Uterus (tissue), 4 donors: ENCODE measurements at places on chromosomes 3 and 15.

DNA sequence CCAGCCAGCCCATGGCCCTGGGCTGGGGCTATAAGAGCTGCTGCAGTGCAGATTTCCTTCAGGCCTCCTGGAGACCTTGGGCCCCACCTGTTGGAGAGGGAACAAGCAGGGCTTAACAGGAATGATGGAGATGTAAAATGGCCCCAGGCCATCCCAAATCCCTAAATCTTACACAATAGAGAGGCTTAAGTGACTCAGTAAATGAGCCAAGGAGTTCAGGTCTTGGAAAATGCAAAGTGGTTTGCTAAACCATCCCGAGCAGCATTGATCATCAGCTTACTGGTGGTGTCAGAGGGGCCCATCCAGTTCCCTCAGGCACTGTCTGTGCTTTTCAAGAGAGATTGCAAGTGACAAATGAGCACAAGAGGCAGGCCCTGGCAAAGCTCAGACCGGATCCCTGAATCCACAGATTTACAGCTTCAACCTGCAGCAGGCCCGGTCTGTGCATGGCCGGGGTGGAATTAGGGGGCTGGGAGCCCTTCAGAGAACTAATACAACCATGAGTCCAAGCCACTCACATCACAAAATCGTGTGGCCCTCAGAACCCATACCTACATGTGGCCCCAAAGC lies 325.4 kb downstream of the UACA start:
- no peak for DNase-seq

- DNase-seq, result peak; percentile 57
Observed at GRCh38 chr3:123330441-123330991, 118.4 kb downstream of the ADCY5 start.

GRCh38 chr3:129892486-129892856 lies 1.0 kb downstream of the TMCC1 start:
- no peak for DNase-seq

DNA sequence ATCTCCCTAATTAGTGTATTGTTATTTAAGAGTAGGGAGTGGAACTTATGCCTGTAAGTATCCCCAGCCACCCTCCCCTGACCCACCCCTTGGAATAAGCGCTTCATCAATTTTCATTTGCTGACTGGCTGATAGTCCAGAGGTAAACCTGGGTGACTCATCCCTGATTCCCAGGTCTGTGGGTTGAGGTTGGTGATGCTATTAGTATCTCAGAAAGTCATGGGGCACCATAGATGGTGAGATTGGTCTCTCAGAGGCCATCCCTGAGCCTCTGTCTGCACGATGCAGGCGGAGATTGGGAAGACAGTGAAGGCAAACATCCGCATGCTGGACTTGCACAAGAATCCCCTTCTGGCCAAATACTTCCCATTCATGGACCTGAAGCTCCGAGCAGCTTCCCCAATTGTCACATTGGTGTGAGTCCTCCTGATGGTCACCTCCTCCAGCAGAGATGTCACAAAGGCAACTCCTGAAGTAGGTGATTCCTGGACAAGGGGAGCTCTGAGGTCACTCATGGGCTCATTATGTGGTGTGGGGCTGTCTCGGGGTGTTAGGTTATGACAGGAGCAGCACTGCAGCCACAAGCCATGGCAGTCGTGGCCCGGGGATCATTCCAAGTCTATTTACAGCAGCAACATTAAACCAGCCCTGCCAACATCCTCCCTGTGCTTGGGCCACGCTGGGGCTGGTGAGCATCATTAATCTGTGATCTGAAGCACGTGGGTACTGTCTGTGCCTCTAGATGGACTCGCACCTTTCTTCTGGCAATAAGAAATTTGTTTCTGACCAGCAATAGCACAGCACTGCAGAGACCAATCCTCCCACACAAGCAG lies 6.8 kb upstream of the TXNRD3 start:
- DNase-seq, result no peak

DNA sequence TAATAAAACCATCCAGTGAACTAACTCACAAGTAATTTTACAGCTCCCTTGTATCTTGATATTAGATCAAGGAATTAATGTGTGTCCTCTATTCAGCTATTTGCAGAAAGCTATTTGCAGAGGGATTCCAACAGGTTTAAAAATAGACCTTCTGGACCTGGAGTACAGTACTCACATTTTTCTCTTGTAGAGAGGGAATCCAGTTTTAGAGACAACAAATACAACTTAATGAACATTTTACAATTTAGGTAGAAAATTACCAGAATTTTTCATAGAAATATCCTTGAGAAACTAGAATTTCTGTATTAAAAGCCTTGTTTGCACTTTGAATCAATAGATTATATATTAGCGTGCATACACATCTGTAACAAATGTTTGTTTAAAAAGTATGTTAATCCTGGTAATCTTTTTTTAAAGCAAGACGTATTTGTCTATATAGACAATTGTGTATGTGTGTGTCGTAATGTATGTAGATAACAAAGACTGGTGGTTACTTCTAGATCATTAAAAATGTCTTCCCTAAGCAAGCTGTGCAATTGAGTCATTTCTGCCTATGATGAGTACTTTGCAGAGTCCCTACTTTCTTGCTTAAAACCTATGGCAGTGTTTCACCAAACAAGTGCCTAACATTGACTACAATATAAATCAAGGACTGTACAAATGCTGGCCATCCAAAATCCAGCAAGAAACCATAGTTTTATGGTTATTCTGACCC lies 57.9 kb downstream of the PPP2R3A start:
- DNase-seq, result no peak

- DNase-seq, result peak; percentile 34
Observed at GRCh38 chr3:112519424-112520001, 20.2 kb upstream of the BTLA start.

DNA sequence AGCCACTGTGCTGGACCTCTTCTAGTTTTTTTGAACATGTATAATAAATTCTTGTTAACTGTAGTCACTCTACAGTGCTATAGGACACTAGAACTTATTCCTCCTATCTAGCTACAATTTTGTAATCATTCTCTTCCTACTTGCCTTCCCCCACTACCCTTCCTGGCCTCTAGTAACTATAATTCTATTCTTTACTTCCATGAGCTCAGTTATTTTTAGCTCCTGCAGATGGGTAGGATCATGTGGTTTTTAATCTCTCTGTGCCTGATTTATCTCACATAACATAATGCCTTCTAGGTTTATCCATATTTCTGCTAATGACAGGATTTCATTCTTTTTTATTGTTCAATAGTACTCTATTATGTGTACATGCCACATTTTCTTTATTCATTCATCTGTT lies 113.2 kb upstream of the FGF7 start:
- no peak for DNase-seq

- peak; percentile 67 for DNase-seq
Observed at GRCh38 chr15:70098461-70099166, 897 bp upstream of the TLE3 start.

DNA sequence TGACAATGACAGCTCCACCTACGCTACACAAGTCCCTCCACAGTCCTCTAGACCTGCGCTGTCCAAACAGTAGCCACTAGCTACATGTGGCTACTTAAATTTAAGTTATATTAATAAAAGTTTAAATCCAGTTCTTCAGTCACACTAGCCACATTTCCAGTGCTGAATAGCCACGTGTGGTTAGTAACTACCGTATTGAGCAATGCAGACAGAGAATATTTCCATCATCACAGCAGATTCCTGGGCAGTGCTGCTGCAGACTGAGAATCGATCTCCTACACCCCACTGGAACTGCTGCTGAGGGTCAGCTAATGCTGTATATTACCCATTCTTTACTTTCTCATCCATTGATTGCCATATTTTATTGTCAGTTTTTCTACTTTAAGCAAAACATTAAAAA lies 40.9 kb downstream of the HDC start:
- DNase-seq, result no peak

- no peak for DNase-seq
Observed at GRCh38 chr3:189868061-189868460, 236.9 kb downstream of the TP63 start.

- DNase-seq, result no peak
Observed at GRCh38 chr3:189529468-189529867, 101.7 kb upstream of the TP63 start.

DNA sequence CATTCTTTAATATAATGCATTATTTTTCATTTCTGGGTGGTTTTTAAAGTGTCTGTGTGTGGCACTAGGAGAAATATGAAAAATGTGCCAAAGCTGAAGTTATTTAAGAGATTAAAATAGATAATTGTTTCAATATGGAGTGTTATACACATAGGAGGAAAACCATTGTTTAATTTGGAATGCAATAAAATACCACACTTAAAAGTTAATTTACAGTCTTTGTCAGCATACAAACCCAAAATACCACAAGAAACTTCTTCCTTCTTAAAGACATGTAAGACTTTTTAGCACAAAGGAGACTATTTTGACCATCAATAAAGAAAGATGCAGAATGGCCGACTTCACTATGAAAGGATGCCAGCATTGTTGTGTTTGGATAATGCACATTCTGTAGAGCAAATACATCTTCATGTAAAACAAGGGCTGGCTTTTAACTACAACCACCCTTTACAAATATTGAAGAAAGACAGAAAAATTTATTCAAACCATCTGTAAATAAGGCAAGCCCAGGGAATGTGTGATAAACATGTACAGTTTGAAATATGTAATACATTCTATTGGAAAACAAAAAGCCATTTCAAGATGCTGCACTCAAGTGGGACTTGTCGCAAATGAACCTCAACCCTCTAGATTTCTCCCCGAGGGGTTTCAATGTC lies 1146.6 kb downstream of the ROBO1 start:
- DNase-seq, result no peak

GRCh38 chr3:124619887-124620599 lies 110.2 kb upstream of the UMPS start:
- DNase-seq, result no peak

DNA sequence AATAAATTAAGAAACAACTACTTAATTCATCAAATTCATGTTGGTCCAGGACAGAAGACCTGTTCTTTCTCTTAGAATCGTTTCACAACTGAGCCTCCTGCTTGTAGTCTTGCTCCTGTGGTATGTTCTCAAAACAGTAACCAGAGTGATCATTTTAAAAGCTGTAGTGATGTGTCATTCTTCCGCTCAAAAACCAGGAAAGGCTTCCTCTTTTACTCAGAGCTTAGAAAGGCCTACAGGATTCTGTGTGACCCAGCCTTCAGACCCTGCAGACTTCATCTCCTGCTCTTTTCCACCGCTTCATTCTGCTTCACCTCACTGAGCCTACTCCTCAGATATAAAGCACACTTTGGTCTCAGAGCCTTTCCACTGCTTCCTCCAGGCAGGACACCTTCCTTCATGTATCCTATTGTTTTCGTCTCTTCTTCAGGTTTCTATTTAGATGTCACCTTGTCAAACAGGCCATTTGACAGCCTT lies 22.7 kb downstream of the ST6GAL1 start:
- no peak for DNase-seq

DNA sequence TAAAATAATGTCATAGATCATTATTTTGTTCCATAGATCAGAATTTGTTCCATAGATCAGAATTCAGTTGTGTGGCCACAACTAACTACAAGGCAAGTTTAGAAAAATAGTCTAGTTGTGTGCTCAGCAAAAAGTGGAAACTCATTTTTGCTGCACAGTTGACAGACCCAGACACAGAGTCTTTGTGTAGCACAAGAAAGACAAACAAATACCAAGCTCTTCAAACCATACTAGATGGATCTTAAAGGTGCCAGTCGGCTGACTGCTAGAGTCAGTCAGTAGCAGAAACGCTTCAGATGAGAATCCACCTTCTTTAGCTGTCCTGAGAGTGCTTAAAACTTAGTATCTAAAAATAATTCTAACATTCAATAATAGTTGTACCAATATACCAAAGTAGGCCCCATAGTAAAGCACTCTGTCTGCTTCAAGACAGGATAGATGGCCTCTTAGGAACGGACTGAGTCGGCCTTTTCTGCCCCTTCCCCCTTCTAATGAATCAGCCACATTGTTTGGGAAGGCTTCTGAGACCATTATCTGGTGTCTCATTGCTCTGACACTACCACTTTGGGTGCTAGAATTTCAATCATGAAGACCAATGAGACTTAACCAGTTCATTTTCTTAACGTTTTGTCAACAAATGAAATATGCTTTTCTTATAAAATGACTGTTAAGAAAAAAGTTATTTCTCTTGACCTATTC lies 27.7 kb upstream of the SLC4A7 start:
- no peak for DNase-seq
